ENCODE measurements at places on chromosomes 2 and 18.

- DNase-seq = no peak
Measured at GRCh38 chr2:165648801-165649200, 145.2 kb downstream of the GALNT3 start.

DNA sequence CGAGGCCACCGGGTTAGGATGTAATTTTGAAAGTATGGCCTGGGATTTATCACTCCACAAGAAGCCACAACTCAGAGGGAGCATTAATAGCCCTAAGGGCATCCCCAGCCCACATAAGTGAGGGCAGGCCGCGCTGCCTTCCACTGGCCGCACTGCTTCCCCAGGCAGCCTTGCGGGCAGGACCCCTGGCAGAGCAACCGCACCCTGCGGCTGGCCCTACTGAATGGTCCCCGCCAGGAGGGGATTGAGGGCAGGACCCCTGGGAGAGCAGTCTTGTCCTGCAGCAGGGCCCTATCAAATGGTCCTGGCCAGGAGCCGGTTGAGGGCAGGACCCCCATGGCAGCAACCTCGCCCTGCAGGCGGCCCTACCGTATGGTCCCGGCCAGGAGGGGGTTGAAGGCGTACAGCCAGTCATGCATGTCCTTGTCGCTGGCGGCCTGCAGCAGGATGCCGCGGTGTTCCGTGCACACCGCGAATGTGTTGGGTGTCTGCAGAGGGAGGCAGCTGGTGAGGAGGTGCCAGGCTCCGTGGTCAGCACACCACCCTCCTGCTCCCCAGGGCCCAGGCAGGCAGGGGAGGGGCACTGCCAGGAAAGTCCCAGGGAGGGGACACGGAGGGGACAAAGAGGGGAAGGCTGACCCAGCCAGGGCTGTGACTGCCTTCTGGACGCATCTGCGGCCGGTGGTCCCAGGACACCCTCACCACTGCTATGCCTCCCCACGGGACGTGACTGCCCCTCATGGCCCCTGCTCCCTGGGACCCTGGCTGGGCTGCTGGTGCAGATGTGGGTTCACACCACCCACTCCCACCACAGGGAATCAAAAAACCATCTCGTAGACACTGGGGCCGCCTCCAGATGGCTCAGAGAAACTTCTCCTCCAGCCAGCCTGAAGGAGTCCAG is 26.3 kb downstream of the AQP12A start:
- DNase-seq = no peak

DNA sequence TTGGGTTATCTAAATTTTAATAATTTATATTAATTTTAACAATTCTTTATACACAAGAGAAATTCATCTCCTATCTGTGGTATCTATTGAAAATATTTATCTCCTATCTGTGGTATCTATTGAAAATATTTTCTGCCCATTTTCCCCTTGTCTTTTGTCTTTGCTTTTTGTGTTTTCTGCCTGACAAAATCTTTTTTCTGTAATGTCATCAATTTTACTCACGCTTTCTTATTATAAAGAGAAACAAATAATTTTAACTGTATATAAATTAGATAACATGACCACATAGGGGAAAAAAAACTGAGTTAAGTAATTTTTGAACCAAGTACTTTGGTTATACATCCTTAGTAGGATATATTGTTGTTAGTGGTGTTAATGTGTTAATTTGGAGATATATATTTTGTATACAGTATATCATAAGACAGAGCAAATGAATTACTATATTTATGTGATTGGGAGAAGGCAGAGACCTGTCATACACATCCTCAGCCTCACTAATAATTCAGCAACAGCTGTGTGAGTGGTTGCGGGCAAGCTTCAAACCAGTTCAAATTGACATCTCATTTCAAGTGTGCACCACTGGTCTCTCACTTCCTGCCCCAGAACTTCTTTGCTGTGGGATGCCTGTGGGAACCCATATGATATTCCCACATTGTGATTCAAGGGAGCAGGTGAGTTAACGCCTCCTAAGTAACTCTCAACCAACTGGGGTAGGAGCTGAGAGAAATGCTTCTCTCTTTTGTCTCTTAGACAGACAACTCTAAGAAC is 292.4 kb downstream of the SP3 start:
- DNase-seq = no peak

DNA sequence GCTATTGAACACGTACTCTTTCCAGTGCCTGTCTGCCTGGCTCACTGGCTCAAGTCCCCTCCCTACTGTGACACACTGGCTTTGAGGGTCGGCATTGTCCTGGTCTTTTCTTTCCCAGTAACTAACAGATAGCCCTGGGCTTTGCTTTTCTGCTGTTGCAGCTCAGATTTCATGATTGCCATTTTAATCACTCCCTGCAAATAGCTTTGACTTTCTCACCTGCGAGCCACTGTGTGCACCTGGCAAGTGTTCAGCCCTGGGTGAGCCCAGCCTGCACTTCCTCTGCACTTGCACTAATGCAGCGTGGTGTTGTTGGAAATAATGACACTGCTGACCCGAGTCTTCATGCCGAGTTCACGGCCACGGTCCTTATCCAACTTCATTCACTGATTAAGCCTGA is 52.9 kb downstream of the DCDC2C start:
- DNase-seq = peak; percentile 33

GRCh38 chr18:70781860-70782453 is 493.1 kb downstream of the SOCS6 start:
- no peak for DNase-seq

DNA sequence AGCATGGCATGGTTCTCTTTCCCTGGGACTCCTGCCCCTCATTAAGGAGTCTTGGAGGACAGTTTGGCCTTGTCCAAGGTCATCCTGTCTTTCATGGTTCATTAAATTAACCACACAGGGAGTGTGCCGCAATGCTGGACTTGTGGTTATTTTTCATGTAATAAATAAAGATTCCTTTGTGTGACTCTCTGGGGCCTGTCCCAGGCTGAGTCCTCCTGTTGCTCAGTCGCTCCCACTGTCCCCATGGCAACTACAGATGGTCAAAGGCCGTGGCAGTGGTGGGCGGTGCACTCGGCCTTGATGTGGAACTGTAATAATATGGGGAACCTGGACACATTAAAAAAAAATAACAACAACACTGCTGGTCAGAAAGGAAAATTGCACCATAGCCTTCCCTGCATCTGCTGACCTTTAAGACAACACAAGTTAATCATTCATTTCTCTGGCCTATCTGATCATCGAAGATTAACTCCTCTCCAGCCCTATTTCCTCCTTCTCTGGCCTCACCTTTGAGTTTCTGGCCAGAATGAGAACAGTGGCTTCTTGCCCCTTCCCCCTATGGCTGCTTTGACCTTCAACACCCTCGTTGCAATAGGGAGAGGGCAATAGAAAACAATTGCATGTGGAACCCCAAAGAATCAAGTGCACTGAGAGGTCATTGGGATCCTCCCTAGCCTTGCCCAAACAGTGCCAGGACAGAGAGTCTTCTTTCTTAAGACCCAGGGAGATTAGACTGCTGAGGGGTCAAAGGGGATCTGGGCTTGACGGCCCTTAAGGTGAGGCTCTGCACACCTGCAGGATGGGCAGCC is 44.7 kb downstream of the PSD4 start:
- DNase-seq = no peak

DNA sequence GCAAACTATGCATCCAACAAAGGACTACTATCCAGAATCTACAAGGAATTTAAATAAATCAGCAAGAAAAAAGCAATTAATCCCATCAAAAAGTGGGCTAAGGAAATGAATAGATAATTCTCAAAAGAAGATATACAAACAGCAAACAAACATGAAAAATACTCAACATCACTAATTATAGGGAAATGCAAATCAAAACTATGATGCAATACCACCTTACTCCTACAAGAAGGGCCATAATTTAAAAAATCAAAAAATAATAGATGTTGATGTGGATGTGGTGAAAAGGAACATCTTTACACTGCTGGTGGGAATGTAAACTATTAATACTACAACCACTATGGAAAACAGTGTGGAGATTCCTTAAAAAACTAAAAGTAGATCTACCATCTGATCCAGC is 164.7 kb downstream of the ZBTB7C start:
- DNase-seq = no peak

- DNase-seq = no peak
Measured at GRCh38 chr2:55025082-55025481, 25.2 kb downstream of the RTN4 start.

DNA sequence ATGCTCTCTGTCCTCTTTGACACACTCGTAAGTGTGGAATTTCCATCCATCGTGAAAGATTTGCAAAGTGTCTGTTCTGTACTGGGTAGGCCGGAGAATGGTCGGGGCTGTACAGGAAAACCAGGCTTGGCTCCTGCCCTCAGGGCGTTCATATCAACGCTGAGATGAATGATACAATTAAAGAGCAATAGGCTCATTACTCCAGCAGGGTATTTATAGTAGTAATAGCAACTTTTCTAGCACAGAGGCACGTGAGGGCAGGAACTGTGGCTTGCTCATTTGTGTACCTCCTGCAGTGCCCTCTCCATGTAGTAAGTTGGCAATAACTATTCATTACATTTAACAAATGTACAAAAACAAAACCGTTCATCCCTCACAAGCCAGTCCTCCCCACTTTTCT is 5.3 kb upstream of the NCK2 start:
- DNase-seq = no peak

DNA sequence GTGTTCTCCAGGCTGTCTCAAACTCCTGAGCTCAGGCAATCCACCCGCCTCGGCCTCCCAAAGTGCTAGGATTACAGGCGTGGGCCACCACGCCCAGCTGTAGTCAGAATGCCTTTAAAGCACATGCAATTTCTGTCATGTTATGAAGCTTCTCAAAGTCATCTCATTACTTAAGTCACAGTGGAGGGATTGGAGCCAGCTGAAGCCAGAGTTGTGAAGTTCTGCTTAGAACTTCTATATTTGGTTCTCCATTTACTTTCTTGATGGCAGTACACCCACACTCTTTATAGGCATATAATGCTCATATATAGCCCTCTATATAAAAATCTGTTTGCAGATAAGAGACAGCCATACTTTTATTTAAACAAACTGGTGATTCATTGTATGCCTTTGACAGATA is 68.8 kb upstream of the CWC22 start:
- no peak for DNase-seq

- no peak for DNase-seq
Measured at GRCh38 chr2:7333960-7334493, 416.8 kb downstream of the RNF144A start.

DNA sequence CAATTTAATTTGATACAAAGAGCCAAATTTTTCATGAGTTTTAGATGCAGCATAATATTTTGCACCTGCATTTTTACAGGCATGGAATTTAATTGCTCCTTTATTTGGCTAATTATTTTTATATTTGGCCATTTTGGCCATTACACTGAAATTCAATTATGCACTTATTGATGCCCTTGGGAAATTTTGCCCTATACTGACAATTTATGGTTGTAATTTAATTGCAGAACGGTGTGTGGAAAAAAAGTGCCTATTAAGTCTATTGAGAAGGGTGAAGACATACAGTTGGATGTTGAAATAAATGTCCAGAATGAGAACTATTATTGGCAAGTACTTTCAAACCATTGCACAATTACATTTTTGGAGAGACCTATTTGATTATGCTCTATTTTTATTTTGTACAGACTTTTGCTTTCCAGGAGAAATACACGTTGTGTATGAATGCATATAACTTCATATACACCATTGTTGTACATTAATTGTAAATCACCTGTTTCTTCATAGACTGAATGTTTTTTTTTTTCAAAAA is 1319.3 kb upstream of the CDH2 start:
- DNase-seq = no peak

GRCh38 chr18:59265246-59265973 is 7.8 kb downstream of the RAX start:
- DNase-seq = no peak

DNA sequence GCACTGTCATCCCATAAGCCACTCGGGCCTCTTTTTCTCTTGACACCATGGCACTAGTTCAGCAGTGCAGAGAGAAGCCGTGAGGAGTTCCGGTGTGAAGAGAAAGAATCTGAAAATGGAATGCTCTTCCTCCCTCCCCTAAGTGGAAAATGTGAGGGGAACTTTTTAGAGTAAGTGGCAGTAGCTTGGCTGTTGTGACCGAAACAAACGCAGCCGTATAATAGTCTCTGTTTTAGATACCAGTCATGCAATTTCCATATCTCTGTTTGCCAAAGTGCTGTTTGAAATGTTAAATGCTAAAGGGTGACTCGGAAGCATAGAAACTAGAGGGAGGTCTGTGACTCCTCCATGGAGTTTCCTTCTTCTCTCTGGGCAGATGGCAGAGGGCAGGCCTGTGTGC is 122.9 kb downstream of the MTCL1 start:
- DNase-seq = no peak

GRCh38 chr18:49500201-49500921 is 13.3 kb upstream of the C18orf32 start:
- no peak for DNase-seq

DNA sequence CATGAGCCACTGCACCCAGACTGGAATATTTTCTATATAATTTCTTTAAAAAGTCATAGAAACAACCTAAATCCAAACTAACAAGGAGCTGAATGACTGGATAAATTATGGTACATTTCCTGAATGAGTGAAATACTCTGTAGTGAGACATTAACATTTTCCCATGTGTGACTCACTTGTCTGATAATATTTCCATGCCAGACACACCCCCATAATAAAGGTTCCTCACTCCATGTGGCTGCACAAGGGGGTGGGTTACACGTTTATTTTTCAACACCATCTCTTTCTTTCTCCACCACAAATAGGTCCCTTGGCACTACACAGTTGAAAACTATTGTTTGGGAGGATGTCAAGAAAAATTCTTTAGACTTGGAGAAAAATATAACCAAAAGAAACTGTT is 266.3 kb upstream of the LYPD1 start:
- no peak for DNase-seq

GRCh38 chr18:72444798-72445155 is 99.4 kb downstream of the CBLN2 start:
- DNase-seq = no peak

GRCh38 chr2:50066873-50067272 is 912.6 kb upstream of the FSHR start:
- no peak for DNase-seq

- no peak for DNase-seq
Measured at GRCh38 chr2:133480707-133481429, 87.4 kb downstream of the NCKAP5 start.

DNA sequence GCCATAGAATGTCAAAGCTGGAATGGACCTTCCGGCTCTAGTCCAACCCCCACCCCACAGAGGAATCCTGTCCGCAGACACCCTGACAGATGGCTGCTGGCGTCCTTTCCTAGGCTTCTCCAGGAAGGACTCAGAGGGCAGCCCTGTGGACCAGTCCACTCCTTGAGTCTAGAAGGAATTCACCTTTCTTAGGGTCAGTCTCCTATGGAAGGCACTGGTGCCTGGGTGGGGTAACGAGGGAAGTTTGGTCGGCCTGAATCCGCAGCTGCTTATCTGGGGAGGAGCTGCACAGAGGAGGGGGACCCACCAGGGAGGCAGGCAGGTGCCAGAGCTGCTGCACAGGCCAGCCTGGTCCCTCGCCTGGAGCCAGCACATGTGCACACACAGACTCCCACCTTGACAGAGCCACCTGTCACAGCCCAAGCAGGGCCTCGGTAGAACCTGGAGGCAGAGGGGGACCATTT is 2.5 kb downstream of the DNMT3A start:
- no peak for DNase-seq

GRCh38 chr2:9004338-9005204 is 1.1 kb upstream of the MBOAT2 start:
- no peak for DNase-seq
